CD8-positive, alpha-beta T cell (primary cell): ENCODE measurements at places on chromosomes 3 and 15.

DNA sequence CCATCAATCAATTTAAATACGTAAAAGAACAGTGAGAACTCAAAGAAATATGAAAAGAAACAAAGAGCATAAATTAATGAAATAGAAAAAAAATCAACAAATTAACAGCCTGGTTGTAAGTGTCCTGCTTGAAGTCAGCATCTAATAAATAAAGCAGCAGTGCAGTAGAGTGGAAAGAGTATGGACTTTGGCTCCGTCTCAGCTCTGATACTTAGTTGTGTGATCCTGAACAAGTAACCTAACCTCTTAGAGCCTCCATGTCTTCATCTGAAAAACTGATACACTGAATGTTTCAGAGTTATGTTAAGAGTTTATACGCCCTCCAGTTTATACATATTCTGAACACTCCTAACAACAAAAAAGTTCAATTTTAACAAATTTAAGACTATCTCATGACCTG is 44.6 kb downstream of the TFDP2 start:
- DNase-seq = no peak

- DNase-seq = no peak
These were observed 133.8 kb downstream of the PDCD6IP start for GRCh38 chr3:33932010-33932764.

DNA sequence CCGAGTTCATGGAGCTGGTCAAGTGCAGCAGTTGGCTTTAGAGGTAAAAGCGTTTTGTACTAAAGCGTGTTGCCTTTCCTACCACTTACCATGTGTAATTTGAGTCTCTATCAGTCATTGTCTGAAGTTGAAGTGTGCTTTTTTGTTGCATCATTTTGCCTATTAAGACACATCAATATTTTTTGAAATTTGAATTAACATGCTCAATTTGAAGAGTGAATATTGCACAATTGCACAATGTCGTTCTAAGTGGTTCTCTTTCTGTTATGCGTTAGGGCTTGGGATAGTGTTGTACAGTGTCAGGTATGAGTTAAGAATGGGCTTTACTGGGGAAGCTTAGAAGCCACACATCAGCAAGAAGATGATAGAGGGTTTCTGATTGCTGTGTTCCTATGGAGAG is 84.0 kb upstream of the ACKR4 start:
- no peak for DNase-seq

DNA sequence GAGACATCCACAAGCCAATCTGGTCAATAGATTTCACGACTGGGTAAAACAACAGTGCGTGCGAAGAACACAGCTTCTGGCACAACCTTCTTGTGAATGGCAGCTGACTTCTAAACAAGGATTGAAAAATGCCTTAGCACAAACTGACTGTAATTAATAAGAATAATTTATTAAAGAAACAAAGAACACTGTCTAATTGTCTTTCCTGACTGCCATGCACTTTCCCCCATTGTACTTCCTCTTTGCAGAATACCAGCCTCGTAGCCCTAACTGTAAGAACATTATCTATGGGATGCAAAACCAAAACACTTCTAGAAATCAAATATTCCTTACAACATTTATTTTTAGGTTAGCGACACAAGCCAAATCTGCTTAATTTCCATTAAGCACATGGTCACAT is 6.5 kb downstream of the FOXP1 start:
- DNase-seq = no peak

DNA sequence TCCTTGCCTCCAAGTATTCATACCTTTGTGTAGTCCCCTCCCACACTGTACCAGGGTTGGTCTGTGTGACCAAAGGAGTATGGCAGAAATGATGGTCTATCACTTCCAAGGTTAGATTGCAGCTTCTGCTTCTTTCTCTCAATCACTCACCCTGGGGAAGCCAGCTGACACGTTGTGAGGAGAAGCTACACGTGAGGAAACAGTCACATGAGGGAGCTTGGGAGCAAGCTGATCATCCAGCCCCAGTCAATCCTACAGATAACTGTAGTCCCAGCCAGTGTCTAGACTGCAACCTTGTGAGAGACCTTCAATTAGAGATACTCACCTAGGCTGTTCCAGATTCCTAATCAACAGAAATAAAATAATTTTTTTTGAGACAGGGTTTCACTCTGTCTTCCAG is 6.2 kb upstream of the ZNF774 start:
- DNase-seq = no peak

GRCh38 chr15:71973366-71973765 is 144.6 kb downstream of the MYO9A start:
- no peak for DNase-seq

DNA sequence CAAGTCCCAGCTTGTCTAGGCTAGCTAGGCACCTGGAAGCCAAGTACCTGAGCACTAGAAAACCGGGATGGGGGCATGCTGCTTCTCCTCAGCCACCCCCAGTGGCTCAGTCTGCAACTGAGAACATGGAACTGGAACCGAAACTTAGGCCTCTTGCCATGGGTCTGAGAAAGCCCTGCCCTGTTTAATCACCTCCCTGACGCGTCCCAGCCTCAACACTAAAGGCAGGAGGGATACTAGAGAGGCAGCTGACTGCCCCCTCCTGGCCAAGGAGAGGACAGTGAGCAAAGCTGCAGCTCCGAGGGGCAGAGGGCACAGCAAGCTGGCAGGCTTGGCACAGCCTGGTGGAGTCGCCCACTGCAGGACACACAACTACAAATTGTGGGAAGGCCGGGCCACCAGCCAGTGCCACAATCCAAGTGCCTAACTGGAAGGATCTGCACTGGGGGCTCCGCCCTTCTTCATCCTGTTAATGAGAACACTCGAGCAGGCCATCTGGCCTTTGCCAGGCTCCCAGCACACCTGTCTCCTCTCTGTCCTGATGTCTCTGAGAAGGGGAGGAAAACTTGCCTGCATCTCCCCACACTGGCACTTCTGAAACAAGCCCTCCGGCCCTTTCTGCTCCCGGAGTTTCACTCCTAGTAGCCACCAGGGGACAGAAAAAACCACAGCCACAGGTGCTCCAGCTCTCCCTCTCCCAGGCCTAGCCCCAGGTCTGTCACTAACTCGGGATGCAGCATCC is 53.7 kb downstream of the BDH1 start:
- no peak for DNase-seq

DNA sequence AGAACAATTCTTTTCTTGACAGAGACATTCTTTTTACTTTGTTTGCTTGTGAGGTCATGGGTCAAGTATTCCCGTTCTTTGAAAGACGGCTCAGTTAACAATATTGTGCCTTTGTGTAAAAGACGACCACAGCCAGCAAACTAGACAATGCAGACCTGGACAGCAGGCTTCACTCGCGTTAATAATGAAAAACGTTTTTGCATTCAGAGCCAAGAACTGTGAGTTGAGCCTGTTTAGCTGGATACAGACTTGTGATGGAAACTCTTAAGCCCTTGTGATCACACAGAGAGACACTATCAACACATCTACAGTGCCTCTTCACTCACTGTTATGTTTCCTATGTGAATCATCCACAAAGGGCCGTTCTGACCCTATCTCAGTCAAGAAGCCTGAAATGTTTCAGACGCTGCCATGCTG is 37.3 kb upstream of the CMTM7 start:
- DNase-seq = no peak

DNA sequence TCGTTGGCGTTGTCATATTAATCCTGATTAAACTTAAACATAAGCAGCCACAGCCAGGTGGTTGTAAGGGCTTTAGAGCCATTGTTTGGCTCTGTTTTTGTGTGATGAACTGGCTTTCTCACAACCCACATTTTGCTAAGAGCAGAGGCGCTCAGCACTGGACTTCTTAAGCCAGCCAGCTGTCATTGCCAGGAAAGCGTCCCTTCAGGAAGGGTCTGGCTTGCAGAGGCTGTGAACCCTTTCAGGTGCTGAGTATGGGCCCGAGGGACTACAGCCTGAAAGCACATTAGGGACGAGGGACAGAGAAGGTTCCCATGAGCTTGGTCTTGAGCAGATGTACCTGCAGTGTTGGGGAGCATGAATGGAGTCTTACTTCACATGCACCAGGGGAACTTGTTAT is 112.3 kb downstream of the CHCHD6 start:
- no peak for DNase-seq

GRCh38 chr3:58299839-58300516 is 6.1 kb upstream of the RPP14 start:
- DNase-seq = no peak

- DNase-seq = no peak
These were observed 5.4 kb downstream of the MGLL start for GRCh38 chr3:127816783-127817405.

- no peak for DNase-seq
These were observed 288.7 kb downstream of the SOX2 start for GRCh38 chr3:182000447-182000846.

DNA sequence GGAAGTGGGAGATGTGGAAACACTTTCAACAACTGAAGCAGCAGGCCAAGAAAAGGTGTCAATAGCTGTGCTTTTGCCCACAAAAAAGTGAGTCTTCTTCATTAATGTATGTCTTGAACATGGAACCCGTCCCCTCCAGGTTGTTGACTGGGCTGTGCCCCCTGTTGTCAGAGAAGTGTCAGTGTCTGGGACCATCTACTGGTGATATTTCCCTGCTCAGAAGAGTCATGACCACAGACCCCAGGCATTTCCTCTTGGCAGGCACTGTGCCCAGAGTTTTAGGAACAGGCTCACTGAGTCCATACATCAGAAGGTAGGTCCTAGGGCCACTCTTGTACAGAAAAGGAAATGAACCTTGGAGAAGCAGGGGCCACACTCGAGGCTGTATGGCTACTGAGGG is 54.8 kb upstream of the LARS2 start:
- DNase-seq = no peak

DNA sequence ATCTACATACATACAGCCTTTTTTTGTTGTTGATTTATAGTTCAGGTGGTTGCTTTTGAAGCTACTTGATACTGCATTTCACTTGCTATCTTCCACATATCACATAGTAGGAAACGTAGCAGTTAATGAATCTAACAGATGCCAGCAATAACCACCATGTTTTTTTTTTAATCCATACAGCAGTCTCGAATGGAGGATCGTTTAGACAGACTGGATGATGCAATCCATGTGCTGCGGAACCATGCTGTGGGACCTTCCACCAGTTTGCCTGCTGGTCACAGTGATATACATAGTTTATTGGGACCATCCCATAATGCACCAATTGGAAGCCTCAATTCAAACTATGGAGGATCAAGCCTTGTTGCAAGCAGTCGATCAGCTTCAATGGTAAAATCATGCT is 123.2 kb upstream of the CGNL1 start:
- DNase-seq = no peak

GRCh38 chr15:91043202-91043874 is 20.9 kb upstream of the VPS33B start:
- DNase-seq = no peak

DNA sequence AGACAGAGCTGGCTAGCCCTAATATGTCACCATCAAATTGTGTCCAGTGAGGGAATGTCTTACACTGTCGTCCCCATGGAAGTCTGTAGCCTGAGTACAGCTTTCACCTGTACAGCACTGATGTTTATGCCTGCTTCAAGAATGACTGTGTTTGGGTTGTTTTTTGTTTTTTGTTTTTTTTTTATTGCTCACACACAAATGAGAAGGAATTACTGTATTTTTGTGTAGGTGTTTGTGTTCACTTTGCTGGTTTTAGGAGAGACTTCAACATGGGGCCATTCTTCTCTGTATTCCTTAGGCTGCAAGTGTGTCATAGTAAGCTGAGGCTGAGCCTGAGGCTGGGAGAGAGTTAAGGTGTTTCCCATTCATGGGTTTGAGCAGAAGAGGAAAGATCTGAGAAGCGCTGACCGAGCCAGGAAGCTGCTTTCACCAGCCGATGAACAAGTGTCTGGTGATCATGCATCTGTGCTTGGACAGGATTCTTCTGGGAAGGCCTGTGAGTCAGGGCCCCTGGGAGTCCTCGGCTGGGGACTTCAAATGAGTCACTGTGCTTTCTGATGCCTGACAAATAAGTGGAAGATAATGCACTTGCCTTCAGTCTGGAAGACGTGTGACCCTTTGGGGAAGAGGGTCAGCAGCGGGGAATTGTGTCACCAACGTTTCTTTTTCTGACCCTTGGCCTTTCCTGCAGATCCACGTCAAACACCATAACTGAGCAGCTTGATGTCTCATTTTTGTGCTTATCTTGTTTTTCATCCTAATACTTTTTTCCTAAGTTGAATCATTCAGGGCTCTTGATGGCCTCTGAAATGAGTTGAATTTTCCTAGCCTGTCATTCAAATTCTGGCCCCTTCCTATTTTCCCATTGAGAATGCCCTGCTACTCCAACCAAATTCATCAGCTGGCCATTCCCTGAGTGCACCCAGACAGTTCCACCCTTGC is 36.7 kb upstream of the ZBTB38 start:
- no peak for DNase-seq

GRCh38 chr3:99586701-99587100 is 51.7 kb upstream of the COL8A1 start:
- no peak for DNase-seq

DNA sequence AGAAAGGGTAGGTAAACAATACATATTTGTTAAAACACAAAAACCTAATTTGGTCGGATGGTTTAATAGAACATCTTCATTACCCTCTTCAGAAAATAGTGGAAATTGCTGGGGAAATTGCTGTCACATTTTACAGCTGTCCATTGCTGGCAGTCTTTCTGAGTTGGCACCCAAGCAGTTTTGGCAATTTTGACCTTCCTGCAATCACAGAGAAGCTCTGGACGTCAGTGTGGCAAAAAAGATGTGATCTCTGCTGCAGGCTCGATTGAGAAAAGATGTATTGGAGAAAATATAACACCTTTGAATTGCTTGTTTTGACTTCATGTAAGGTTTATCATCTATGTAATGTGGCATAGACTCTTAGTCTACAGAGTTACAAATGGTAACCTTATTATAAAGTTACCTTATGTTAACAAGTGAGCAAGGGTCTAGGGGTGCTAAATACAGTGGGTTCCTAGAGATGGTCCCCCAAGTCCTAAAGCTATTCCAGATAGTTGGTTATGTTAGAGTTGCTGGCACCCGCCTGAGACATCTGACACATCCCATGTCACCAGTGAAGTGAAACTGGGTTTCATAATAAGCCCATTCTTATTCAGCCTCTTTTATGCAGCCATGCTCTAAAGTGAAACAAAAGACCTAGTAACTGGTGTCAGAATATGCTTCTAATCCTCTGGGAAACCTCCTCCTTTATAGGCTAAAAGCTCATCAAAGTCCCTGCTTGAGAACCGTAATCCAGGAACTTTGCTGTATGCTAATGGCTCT is 14.0 kb downstream of the UBE2E1 start:
- no peak for DNase-seq

GRCh38 chr3:177464392-177465256 is 267.3 kb upstream of the TBL1XR1 start:
- no peak for DNase-seq

DNA sequence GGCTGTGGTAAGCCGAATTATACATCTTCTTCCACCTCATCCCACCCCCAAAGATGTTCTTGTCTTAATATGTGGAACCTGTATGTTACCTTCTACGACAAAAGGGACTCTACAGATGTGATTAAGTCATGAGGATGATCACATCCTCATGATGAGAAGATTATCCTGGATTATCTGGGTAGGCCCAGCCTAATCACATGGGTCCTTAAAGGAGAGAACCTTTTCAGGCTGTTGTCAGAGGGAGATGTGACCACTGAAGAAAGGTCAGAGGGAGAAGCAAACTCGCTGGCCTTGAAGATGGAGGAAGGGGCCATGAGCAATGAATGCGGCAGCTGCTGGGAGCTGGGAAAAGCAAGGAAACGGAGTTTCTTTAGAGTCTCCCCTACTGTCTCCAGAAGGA is 12.9 kb upstream of the SCG3 start:
- no peak for DNase-seq

- DNase-seq = peak; percentile 38
These were observed 48.7 kb downstream of the BFSP2 start for GRCh38 chr3:133448478-133449122.

- DNase-seq = peak; percentile 25
These were observed 227.3 kb downstream of the ITPR1 start for GRCh38 chr3:4720316-4721075.

GRCh38 chr3:52649461-52650210 is 36.1 kb downstream of the PBRM1 start:
- DNase-seq = no peak
